Type B pancreatic cell (in vitro differentiated cells): ENCODE measurements at places on chromosomes 16 and 17.

GRCh38 chr16:87344931-87345631 is 27.9 kb upstream of the C16orf95 start:
- no peak for DNase-seq

DNA sequence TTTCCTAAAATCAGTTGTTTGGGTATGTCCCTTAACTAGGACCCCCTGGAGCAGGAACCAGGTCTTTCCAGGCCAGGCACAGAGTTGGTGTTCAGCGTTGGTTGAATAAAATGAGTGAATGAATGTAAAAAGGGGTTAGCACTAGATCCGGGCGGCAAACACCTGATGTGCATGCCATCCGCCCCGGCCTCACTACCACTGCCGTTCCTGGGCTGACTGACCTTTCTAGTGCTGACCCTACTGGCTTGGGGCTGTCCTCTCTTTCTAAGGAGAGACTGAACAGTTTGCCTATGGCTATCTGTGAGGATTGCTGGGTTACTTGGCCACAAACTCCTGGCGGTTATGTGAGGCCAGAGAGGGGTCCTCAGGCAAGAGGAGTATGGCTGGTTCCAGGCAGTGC is 10.1 kb upstream of the PHF12 start:
- no peak for DNase-seq

DNA sequence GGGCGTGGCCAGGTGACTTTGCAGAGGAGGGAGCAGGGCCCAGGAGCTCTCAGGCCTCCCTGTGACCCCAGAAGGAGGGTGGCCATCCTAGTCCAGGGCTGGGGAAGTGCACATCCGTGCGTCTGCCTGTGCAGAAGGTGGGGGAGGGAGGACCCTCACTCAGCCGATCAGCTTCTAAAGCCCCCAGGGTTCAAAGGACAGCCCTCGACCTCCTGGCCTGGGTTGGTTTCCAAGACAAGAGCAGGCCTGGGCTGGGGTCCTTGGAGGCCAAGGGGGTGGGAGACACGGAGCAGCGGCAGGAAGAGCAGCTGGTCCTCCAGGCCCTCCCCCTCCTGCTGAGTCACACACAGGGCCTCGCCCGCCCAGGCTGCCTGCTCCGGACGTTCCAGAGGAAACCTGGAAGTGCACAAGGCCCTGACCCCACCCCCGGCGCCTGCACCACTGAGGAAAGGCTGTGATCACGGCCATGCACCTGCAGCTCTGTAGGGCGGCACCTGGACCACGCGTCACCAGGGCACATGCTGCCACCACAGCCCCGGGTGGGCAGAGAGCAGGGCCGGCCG is 67.1 kb upstream of the ZNF469 start:
- DNase-seq: no peak

GRCh38 chr17:58097384-58098088 is 14.3 kb downstream of the DYNLL2 start:
- peak; percentile 34 for DNase-seq

- DNase-seq: no peak
Measured at GRCh38 chr16:80330803-80331202, 210.0 kb upstream of the DYNLRB2 start.

DNA sequence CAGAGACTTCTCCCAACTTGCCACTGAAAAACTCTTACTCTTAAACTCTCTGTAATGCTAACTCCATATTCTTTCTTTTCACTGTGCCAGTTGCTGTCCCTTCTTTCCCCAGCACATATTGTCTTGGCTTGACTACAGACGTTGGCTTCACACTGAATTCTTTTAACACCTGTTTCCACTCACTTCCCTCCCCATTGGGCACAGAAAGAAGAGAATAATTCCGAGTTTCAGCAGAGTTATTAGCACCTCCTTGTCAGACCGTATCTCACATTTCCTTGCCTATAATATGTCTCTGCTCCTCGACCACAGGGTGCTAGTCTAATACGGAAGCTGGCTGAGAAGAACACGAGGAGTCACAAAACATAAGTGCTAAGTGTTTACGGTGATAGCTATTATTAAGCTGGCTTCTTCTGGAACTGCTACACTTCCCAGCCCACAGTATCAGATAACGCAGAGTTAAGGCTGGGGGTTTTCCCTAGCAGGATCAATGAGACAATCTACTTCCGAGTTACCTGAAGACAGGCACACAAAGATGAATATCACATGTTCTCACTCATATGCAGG is 188.5 kb upstream of the CDH8 start:
- DNase-seq: no peak

- no peak for DNase-seq
Measured at GRCh38 chr17:73156887-73157520, 7.8 kb upstream of the SSTR2 start.

- DNase-seq: no peak
Measured at GRCh38 chr17:51572115-51572514, 311.8 kb downstream of the UTP18 start.

GRCh38 chr17:66996926-66997325 is 32.4 kb downstream of the CACNG4 start:
- DNase-seq: no peak

DNA sequence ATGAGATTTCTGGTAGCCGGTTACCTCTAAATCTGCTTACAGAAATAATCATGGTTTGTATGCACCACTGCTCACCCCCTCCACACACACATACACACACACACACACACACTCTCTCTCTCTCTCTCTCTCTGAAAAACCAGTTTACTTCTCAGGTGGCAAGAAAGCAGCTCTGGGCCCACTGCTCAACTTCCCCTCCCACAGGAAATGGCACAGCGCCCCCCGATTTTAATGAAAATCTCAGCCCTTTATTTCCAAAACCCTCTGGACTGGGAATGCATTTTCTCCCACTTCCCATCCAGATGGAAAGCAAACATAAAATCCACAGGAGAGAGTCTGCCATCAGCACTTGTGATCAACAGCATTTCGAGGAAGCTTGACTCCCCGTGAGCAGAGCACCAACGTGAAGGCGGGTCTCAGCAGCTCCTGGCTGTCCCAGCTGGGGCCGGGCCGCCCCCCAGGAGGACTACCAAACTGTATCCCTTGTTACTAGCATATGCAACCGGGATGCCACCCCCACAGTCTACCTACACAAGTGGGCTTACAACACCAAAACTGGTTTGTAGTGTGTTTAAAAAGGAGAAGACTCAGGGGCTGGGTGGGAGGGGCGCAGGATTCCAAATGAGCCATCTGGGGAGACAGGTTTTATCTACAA is 121.1 kb downstream of the SLC39A11 start:
- no peak for DNase-seq

DNA sequence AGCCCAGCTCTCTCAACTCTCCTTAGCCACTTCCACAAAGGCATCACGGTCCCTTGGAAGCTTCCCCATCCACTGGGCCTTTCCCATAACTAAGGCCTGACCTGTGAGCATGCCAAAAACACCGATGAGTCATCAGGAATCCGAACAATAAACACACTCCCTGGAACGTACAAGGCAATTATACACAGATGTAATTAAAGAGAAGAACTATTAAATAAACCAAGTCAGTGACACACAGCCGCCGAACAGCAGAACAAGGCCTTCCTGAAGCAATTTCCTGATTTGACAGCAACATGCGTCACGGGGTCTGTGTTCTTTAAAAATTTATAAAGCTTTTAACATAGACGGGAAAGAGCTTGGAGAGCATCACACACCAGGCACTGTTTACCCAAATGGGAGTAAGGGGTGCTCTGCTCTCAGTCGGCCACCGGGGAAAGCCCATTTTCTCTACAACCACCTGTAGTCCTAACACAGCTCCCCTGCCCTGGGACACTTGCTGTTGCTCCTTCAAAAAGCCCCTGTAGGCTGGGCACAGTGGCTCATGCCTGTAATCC is 29.4 kb downstream of the COG7 start:
- DNase-seq: no peak

DNA sequence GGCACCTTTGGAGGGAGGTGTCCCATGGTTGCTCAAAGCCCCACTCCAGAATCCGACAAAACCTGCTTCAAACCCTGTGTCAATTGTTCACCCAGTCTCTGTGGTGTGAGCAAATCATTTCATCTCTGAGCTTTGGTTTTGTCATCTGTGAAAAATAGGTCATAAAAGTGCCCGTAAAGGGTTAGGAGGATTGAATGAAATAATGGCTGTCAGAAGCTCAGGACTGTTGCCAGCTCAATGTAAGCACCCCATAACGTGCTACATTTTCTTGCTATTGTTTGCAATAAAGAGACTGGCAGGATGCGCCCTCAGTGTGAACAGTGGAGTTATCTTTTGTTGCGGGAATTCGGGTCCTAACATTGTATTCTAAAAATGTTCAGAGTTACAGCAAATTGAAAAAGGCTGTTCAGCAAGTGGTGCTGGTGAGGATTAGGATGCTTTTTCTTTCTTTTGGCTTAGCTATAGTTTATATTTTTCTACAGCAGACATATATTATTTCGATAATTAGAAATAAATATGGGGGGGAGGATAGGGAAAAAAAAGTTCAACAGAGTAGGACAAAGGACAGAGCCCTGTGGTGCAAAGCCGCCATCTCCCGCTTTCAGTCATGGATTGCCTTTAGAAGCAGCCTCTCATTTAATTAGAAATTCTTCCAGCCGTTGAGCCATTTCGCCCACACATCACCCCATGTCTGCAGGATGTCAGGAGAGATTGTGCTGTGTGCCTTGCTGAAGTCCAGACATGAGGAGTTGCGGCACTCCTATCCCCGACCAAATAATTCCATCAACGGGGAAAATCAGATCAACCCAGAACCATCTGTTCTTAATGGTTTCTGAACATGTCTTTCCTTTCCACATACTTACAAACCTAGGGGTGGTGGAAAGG is 20.9 kb upstream of the PYY start:
- DNase-seq: no peak

DNA sequence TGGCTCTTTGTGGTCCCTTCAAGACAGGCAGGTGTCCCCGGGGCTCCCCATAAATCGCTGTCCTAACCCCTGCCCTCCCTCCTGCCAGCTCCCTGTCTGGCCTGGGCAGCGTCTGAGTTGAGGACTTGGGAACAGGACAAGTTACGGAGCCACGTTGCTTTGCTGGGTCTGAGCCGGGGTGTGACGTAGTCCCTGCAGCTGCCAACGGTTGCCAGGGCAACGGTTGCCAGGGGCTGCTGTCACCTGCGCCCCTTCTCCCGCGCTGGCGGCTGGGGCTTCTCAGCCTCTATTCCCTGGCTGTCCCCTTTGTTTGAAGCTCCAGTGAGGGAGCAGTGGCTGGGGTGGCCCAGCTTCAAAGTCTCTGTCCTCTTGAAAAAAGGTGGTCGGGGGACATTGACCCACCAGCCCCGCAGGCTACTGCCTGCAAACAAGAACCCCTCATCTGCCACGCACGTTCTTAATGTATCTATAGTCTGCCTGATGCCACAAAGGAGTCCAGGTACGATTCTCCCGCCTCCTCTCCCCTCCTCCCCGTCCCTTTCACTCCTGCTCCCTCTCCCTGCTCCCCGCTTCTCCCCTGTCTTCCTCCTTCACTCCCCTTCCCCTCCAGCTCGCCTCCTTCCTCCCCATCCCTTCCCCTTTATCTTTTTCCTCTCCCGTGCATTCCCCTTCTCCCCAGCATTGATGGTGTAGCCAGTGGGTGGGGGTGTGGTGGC is 10.9 kb downstream of the ADGRG1 start:
- DNase-seq: no peak

DNA sequence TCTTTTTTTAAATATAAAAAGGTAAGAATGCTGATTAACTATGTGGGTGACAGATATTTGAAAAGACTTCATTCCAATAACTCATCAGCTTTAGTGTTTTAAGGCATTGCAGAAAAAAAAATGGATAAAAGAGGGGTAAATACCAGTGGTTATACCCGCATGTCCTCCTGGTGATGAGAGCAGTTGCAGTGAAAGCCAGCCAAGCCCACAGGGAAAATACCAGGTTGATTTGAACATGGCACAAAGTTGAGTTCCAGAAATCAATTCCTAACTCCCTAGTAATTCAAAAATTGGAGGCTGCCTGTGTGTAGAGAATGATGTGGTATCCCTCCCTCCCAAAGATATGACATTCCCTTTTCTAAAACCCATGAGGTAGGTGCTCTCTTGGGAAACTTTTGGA is 453.2 kb upstream of the SOX9 start:
- no peak for DNase-seq

DNA sequence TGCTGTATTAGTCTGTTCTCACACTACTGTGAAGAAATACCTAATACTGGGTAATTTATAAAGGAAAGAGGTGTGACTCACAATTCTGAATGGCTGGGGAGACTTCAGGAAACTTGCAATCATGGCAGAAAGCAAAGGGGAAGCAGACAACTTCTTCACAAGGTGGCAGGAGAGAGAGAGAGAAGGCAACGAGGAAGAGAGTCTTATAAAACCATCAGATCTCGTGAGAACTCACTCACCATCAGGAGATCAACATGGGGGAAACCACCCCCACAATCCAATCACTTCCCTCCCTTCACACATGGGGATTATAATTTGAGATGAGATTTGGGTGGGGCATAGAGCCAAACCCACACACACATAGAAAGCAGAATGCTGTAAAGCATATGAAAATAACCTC is 896.2 kb downstream of the CDH11 start:
- DNase-seq: no peak

DNA sequence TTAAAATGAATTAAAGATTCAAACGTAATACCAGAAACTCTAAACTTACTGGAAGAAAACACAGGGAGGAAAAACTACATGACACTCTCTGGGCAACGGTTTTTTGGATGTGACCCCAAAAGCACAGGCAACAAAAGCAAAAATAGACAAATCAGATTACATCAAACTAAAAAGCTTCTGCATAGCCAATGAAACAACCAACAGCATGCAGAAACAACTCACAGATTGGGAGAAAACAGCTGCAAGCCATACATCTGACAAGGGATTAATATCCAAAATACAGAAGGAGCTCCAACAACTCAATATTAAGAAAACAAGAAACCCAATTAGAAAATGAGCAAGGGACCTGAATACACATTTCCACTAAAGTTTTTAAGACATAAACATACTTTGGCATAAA is 69.2 kb upstream of the ALOX12 start:
- no peak for DNase-seq

DNA sequence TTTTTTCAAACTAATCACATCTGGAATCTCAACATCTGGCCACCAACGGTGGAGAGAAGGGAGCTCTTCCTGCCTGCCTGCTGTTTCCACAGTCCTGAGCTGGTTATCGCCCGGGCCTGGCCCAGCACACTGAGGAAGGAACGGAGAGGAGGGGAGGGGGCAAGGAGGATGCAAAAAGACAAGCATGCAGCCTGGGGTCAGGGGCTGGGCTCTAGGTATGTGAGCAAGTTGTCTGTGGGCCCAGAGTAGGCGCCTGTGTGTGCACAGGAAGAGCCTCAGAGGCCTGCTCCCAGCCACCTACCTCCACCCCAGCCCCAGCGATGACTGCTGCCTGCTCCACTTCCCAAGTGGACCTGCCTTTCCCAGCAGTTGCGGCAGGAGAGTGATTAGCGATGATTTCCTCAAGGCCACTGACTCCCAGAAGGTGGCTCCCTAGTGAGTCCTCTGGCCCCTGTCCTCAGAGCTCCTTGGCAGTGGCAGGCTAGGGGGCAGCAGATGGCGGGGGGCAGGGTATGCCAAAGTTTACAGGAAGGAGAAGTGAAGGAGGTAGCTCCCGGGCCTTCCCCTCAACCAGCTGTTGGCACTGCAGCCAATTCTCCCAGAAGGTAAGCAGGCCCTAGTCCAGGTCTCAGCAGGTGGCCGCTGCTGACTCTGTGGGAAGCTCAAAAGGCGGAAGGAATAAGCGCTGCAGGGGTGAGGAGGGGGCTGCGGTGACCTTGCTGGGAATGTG is 27.0 kb upstream of the RASD1 start:
- no peak for DNase-seq

- no peak for DNase-seq
Measured at GRCh38 chr17:27519550-27519949, 63.3 kb downstream of the KSR1 start.
